ENCODE measurements at places on chromosomes 2 and 18.

DNA sequence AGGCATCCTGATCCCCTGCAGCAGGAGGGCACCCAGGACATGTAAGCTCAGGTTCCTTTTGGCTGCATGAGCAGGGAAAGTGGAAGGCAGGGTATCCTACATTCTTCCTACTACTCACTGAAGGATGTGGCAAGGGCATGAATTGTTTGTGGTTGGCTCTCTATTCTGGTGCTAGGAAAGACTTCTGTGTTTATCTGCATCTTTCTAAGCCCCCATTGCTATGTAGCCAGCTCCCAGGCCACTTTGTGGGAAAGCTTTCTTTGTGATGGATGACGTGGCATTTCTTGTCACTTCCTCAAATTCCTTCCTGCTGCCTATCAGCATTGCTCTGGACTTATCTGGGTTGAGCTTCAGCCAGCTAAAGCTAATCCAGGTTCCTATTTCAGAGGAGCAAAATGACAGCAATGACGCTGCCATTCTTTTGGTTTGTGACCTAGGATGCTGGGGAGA, 46.2 kb downstream of the MEIS1 start:
- DNase-seq, result no peak

DNA sequence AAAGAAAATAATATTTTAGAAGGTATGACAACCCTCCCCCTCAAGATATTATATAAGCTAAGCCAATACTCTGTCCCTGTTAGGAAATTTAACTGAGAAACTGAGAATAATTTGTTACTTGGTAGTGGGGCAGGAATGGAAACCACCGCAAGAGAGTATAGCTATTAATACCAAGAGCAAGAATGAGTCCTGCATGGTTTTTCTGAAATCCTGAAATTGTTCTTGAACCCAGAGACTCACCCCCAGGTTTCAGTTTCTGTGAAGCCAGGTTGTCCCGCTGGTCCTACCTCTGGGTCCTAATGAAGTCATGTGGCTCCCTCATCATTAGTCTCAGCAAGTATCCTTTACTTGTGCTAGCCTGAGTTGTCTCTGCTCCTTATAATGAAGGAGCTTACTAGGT, 671.0 kb upstream of the ACVR2A start:
- no peak for DNase-seq

- no peak for DNase-seq
Observed at GRCh38 chr2:242030858-242031257, 161.3 kb downstream of the RTP5 start.

GRCh38 chr2:73243884-73244570, 9.9 kb downstream of the CCT7 start:
- no peak for DNase-seq

DNA sequence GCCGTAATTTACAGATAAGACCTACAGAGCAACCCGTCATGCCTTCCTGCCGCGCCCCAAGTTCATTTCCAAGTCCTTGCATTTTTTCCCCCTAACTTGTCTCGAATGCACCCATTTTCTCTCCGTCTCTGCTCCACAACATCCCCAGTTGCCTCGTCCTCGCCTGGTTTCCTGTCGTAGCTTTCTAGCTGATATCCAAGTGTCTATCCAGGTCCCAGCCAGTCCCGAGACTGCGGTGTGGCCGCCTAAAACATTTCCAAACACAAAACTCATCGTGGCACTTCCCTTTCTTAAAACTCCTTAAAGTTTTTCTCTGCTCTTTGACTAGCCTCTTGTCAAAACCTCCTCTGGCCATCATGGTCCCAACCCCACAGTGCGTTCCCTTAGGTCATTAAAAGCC, 1.2 kb upstream of the BARD1 start:
- DNase-seq, result no peak

DNA sequence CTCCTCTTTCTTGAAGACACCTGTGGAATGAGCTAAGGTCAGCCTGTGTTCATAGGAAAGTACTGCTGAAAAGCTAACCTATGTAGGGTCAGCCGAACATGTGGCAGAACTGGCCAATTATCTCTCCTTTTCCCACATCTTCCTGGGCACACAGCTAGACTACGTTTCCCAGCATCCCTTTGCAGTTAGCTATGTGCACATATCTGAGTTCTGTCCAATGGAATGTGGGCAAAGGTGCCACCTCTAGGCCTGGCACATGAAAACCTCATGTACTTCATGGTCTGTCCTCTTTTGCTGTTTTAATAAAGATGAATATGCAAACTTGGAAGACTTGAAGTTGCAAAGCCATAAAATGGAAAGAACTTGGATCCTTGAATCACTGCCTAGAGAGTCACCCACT, 352.6 kb downstream of the TNS1 start:
- no peak for DNase-seq

- DNase-seq, result no peak
Observed at GRCh38 chr2:173962583-173963110, 2.5 kb downstream of the SP3 start.

DNA sequence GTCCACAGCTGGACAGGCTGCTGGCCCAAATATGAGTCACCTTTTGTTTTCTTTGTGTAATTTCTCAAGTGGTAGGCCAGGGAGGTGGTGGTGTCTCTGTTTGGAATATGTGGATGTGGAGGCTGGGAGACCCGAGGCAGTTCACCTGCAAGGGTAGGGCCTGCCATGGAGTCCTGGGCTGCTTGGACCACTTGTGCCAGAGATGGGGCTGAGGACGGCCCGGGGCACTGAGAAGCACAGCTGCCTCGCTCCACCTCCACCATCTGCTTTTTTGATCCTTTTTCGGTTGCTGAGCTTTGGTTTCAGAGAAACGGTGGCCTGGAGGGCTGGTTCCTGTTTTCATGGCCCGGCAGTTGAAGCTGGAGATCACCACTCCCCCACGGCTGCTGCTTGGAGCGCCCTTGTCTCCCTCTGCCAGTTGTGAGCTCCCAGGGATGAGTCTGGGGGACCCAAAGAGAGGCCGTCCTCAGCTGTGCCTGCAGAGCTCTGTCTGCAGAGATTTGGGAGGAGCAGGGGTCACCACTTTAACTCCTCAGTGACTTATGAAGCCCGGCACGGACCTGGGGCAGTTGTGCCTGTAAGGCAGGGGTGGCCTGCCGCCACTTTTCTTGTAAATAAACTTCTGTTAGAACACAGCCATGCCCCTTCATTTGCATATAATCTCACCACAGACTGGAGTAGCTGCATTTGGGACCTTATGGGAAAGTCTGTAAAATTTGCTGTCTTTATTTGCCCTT, 67.6 kb upstream of the MCFD2 start:
- DNase-seq, result no peak

- DNase-seq, result no peak
Observed at GRCh38 chr18:59051470-59052165, 88.1 kb upstream of the SEC11C start.

- DNase-seq, result no peak
Observed at GRCh38 chr2:45001869-45002385, 7.3 kb downstream of the SIX2 start.

DNA sequence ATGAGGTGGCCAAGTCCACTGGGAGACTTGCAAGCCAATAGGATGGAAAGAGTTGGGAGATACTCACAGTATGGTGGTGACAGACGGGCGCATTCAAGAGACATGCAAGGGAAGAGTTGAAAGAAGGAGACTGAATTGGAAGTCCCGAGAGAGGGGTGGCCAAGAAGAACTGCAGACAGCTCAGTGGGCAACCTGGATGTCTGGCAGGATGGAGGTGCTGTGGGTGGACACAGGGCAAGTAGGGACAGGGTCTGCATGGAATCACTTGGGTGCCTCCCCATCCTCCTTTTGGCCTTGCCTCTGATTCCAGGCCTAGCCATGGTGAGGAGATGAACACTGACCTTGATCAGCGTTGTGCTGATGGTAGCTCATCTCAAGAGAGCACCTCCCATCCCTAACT, 235.7 kb upstream of the COPS8 start:
- no peak for DNase-seq

- DNase-seq, result no peak
Observed at GRCh38 chr18:10455726-10456453, 1.5 kb downstream of the APCDD1 start.

- DNase-seq, result no peak
Observed at GRCh38 chr2:57711991-57712390, 334.6 kb upstream of the VRK2 start.

- DNase-seq, result no peak
Observed at GRCh38 chr2:222468346-222468745, 44.0 kb downstream of the SGPP2 start.

GRCh38 chr2:145728511-145728910, 1208.6 kb upstream of the ZEB2 start:
- DNase-seq, result no peak

DNA sequence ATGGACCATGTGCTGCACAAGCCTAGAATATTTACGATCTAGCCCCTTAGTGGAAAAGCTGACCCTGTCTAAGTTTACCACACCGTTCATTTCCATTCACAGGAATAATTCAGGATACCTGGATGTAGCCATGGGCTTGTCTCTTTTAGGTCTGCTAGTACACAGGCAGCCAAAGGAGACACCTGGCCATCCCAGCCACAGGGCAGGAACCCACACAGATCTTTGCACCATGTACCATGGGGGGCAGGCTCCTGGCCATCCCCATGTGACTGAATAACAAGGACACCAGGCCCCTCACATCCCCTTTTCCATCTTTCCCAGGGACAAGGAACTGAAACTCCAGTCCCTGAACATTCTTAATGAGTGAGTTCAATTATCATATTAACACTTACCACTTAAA, 467.3 kb upstream of the MYT1L start:
- DNase-seq, result no peak

GRCh38 chr2:64276417-64277095, 132.3 kb upstream of the PELI1 start:
- DNase-seq, result no peak

- DNase-seq, result no peak
Observed at GRCh38 chr2:238450440-238450861, 23.7 kb downstream of the ASB1 start.

GRCh38 chr2:201574766-201575165, 68.5 kb downstream of the TMEM237 start:
- no peak for DNase-seq

DNA sequence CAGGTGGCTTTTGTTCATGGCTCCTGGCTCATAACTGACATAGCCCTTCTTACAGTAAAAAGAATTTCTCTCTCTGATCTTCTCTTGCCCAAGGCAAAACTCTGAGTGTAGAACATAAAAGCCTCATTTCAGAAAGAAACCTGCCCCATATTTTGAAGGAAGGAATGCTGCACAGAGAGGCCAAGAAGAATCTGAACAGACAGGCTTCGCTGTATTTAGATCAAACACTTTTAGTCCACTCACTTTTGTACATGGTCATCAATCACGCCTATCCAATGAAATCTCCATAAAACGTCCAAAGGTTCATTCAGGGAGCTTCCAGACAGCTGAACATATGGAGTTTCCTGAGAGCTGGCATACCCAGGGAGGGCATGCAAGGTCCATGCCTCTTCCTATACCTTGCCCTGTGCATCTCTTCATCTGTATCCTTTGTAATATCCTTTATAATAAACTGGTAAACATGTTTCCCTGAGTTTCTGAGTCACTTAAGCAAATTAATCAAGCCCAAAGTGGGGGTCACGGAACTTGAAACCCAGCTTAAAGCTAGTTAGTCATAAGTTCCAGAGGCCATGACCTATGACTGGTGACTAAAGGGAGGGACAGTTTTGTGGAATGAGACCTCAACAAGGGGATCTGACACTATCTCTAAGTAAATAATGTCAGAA, 62.5 kb upstream of the TMEM247 start:
- DNase-seq, result no peak

All from stimulated activated CD8-positive, alpha-beta memory T cell treated with anti-CD3 and anti-CD28 coated beads, Interleukin-7, amount 100 ng/mL, for 4 hours (primary cell).